ENCODE measurements at places on chromosomes 5 and 9.
A peak's percentile ranks its signal among the peaks of the same experiment; 100 is the strongest.

GRCh38 chr5:14954216-14954615 is 82.6 kb upstream of the ANKH start:
- no peak for DNase-seq

DNA sequence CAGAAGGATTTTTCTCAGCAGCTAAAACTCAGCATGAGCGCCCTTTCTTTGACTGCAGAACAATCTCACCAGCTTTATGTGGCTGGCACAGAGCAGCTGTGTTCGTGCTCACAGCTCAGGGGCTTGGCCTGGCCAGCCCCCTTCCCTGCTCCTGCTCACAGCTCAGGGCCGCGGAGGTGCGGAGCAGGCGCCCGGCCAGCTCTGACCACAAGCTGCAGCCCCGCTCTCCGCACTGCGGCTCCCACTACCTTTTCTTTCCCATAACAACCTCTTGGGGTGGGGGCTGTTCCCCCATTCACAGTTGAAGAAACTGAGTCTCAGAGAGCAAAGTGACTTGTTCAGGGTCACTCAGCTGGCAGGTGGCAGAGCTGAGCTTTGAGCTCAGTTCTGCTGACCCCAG is 34.0 kb upstream of the PHYKPL start:
- DNase-seq: no peak

DNA sequence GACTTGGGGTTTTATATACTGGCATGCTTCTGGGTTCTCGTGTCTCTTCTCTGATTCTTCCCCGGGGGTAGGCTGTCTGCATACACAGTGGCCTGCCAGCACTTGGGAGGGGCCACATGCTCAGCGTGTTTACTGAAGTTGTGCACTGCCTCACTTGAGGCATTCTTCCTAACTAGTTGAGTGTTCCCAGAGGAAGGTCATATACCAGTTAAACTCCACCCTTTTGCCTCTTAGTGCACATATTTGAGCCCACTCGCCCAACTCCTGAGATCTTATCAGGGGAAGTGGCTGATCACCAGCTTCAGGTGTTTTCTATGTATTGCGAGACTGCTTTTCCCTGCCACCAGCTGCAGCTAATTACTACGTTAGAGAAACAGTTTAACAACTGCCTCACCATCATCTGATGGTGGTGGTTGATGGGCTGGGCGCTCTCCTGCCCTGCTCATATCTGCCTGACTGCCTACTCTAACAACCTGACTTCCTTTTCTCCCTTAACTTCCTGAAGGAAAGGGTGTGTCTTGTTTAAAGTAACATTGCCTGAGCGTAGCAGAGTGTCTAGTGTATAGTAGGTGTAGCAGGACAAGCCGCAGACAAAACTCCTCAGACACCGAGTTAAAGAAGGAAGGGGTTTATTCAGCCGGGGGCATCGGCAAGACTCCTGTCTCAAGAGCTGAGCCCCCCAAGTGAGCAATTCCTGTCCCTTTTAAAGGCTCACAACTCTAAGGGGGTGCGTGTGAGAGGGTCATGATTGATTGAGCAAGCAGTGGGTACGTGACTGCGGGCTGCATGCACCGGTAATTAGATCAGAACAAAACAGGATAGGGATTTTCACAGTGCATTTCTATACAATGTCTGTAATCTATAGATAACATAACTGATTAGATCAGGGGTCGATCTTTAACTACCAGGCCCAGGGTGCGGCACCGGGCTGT is 60.1 kb upstream of the CLINT1 start:
- DNase-seq: peak; percentile 25

DNA sequence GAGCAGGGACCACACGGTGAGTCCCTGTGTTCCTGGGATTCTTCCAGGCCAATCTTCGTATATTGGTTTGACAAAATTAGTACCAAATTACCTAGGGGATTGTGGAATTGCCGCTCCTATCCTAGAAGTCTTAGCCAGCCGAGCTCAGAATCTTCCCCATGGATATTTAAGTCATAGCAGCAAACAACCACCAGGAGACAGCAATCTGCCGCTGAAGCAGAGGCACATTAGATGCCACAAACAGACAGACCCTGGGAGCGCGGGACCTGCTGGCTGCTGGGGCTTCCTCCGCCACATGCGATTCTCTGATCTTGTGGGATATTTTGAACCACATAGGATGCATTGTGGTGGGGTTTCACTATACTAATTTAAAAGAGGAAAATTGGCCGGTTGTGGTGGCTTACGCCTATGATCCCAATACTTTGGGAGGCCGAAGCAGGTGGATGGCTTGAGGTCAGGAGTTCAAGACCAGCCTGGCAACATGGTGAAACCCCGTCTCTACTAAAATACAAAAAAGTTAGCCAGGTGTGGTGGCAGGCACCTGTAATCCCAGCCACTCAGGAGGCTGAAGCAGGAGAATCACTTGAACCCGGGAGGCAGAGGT is 31.7 kb upstream of the ZBTB43 start:
- DNase-seq: peak; percentile 40

- DNase-seq: no peak
These were observed 5.6 kb downstream of the EXD3 start for GRCh38 chr9:137417161-137418021.

GRCh38 chr9:92406477-92406876 is 2.1 kb upstream of the OGN start:
- no peak for DNase-seq

DNA sequence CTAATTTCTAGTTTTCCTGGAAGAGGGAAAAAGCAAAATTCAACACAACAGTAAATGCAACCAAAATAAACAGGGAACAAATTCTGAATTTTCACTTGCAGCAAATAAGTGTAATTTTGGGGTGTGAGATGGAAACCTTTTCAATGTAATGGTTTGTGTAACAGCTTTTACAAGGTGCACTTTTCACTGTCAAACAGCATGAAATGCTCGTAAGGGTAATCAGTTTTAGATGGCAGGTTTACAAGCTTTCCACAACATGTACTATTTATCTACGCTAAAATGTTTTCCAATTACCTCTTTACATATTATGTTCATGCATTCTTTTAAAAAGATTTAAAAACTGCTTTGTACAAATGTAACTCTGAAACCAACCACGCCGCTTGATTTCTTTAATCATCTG is 115.3 kb downstream of the RFX3 start:
- no peak for DNase-seq

Data from epithelial cell of esophagus (primary cell).